ENCODE measurements at places on chromosomes 3 and 15. TPM values are rescaled to one million over a fixed set of nuclear protein-coding genes. Genes with fewer than 3 reads are reported as not detected.

Gene LRRC28
- 13.7 TPM for polyA plus RNA-seq

Gene SLC27A2
- polyA plus RNA-seq: 0.14 TPM

- no peak for DNase-seq
Observed at GRCh38 chr3:31772272-31772671, 208.8 kb downstream of the OSBPL10 start.

Gene CCDC191
- polyA plus RNA-seq: 1.4 TPM

DNA sequence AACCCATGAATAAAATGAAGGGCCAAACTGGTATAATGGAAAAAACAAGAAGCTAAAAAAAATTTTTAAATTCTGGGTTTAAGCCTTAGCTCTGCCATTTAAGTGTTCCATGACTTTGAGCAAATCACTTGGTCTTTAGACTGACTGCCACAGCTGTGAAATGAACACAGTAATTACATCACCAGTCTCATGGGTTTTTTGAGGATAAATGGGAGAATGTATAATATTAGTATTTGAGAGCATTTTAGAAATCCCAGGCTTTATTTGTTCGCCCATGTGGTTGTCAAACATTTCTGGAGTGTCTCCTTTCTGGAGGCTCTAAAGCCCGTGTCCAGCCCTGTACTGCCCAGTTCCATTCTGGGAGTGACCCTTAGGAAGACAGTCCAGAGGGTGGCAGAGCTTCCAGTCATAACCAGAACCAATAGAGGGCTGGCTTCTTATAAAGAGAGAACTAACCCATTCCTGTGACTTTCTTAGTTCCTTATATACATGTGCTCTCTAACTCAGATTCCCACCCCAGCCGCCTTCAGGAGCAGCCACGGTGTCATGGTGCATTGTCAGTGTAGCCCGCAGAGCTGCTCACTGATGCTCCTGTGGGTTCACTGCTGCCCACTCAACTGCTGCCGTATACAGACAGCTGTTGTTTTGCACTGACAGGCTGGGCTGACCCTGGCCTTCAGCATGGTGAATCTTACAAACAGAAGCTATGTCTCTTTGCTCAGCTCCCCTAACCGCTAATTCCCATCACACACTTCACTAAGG, 44.7 kb downstream of the BOC start:
- DNase-seq: no peak

DNA sequence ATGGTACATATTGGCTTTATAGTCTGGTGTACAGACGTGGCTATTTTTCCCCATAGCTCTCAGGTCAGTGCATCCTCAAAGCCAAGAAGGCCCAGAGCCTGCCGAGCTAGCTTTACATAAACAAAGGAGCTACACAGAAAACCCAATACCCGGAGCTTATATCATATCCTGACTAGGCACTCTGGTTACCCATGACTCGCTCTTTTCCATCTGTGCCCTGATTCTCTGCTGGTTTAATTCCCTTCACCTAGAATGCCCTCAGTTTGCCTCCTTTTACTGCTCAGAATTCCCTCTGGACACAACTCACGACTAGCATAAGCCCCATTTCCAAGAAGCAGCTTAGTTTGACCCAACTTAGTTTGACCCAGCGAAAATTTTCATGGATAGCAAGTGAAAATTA, 110.8 kb downstream of the TIGIT start:
- DNase-seq: no peak

Gene LRRN1
- 0.05 TPM for polyA plus RNA-seq

- DNase-seq: no peak
Observed at GRCh38 chr3:126540951-126541627, 17.1 kb downstream of the CHST13 start.

Gene ZIC1
- polyA plus RNA-seq: not detected

DNA sequence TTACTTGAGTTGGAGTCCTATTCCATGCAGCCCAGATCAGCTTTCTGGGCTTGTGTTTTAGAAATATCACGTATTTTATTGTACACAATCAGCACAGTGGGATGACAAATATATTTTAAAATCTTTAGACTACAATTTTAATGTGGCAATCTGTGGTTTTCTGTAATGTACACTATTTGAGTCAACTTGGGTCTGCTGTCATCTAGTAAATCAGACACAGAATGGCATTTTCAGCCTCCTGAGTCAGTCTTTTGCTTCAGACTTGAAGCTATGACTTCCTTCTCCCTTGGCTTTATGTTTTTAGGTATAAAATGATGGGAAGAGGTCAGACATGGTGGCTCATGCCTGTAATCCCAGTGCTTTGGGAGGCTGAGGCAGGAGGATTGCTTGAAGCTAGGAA, 232.1 kb downstream of the NECTIN3 start:
- DNase-seq: no peak

DNA sequence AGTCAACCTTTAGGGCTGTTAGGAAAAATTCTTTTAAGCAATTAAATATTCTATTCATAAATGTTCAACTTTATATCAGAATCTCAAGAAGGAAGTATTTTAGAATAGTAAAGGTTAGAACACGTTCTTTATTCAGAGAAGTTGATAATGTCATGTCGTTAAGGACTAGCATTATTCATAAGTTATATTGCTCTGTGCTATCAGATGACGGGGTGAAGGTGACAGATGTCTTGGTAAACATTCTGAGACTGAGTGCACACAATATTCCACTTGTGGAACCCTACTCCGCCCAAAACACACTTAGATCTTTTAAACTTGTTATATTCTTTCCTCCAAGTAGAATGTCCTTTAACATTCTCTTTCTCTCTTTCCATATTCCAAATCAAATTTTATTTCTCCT, 7.9 kb downstream of the AP4E1 start:
- DNase-seq: no peak

GRCh38 chr3:4474683-4475490, 7.8 kb upstream of the SUMF1 start:
- peak; percentile 33 for DNase-seq

Gene SMCO1
- polyA plus RNA-seq: 46.1 TPM

- DNase-seq: no peak
Observed at GRCh38 chr3:126113238-126113555, 29.3 kb upstream of the SLC41A3 start.

GRCh38 chr3:123229145-123229544, 27.4 kb downstream of the SEC22A start:
- no peak for DNase-seq

Gene LOXL1
- polyA plus RNA-seq: 29.8 TPM

DNA sequence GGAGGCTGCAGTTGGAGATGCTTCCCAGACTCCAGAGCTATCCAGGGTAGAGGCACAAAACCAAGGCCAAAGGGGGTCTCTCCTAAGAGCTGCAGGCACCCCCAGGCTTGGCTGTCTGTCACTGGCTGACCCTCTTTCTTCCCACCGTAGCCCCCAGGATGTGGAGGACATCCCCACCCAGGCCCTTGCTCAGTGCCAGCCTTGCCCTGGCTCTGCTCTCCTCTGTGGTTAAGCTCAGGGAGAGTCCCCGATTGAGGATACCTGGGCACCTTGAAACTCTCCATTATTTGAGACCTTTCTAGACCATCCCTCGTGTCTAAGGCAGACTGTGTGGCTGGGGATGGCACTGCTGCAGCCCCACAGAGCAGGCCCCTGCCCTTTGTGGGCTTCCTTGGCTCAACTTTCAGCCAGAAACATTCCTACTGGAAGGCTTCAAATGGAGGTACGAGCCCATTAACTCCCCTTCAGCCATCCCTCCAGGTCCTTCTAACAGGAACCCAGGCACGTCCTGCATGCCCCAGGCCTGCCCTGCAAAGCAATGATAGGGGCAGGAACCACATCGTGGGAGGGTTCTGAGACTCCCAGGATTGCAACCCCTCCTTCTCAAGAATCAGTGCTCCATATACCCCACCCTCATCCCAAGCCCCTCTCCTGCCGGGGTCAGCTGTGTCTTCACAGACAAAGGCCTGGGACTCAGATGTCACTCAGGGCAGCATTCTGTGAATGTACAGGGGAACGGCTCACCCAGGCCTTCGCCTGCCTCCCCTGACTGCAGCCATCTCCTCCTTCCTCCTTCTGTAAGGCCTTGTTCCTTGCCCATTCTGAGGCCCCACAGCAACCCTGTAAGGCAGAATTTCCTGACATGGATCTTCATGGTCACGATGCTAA, 102.9 kb upstream of the ABHD17C start:
- no peak for DNase-seq

DNA sequence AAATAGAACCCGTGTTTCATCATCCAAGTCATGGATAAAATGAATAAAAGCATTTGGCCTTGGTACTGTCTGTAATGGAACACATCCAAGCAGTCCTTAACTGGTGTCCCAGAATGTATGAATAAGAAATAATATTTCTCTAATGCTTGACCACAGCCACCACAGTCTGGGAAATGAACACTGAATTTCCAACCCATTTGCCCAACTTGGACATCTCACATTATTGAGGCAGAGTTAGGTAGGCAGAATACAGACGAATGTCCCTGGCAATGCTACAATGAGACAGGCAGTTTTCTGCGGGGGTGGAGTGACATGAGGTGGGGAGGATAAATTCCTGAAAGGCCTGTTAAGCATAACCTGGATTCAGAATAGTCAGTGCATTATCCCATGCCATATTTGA, 245.7 kb downstream of the ZIC1 start:
- no peak for DNase-seq

Gene TTC23
- polyA plus RNA-seq: 8.4 TPM

Gene FBXO40
- 72.1 TPM for polyA plus RNA-seq

DNA sequence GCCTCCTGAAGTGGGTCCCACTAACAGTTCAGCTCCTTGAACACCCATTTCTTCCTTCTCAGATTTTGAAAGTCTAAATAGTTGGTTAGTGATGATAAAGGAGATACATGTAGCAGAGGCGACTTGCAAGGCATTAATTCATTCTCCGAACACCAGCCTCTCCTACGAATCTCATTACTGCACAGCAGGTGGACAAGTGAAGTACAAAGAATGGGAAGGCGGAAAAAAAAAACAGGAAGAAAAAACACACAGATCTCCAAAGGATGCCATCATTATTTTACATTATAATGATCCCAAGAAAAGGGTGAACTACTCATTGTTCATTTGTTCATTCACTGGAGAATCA, 276.5 kb downstream of the MAGI1 start:
- no peak for DNase-seq

GRCh38 chr3:184549796-184550577, 11.6 kb upstream of the EPHB3 start:
- DNase-seq: peak; percentile 61

DNA sequence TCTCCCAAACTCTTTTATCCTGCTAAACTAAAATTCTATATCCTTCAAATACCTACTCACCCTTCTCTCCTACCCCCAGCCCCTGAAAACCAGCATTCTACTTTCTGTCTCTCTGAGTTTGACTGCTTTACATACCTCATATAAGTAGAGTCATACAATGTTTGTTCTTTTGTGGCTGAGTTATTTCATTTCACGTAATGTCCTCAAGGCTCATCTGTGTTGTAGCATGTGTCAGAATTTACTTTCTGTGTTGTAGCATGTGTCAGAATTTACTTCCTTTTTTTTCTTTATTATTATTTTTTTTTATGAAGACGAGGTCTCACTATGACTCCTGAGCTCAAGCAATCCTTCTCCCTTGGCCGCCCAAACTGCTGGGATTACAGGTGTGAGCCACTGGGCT, 20.1 kb downstream of the IFT122 start:
- no peak for DNase-seq

Gene VILL
- 5.4 TPM for polyA plus RNA-seq

Gene CCR1
- polyA plus RNA-seq: 1.3 TPM

GRCh38 chr3:9792405-9793160, at the start of the genes ARPC4 and TADA3:
ARPC4 (plus strand) TSS chr3:9793082; CDS start chr3:9793122, 40 bp downstream.
TADA3 (minus strand) TSS chr3:9792473; CDS start chr3:9791466, 1,007 bp downstream.
- peak; percentile 98 for DNase-seq

Gene ANKUB1
- not detected for polyA plus RNA-seq

DNA sequence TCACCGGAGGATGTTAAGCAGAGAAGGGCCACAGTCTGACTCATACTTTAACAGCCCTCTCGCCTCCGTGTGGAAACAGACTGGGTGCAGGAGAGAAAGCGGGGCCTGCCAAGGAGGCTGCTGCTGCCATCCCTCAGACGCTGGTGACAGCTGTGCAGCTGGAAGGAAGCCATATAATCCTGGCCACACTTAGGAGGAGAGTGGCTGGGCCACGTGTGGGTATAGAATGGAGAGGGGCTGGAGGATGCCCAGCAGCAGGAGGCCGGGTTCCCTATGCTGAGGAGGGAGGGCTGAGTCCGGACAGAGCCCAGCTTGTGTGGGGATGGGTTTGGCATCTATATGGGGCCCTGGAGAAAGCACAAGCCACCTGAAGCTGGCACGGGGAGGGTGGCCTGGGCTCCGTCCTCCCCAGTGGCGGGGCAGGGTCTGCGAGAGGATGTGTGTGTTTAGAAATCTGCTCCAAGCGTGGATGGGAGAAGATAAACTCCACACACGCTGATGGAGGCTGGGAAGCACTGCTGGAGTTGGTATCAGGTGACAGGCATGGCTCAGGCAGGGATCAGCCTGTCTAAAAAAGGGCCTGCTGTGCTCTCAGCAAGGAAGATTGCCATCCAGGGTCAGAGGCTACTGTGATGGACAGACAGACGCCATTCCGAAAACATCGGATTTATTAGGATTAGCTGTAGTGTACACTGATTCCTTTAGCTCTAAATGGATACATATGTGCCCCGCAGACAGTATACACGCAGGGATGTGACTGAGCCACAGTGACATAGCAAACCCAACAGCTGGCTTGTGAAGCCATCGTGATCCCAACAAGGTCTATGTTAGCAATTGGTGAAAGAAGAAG, 15.9 kb downstream of the ABTB1 start:
- DNase-seq: peak; percentile 59

GRCh38 chr3:53753518-53754183, 92.6 kb downstream of the CHDH start:
- DNase-seq: no peak

DNA sequence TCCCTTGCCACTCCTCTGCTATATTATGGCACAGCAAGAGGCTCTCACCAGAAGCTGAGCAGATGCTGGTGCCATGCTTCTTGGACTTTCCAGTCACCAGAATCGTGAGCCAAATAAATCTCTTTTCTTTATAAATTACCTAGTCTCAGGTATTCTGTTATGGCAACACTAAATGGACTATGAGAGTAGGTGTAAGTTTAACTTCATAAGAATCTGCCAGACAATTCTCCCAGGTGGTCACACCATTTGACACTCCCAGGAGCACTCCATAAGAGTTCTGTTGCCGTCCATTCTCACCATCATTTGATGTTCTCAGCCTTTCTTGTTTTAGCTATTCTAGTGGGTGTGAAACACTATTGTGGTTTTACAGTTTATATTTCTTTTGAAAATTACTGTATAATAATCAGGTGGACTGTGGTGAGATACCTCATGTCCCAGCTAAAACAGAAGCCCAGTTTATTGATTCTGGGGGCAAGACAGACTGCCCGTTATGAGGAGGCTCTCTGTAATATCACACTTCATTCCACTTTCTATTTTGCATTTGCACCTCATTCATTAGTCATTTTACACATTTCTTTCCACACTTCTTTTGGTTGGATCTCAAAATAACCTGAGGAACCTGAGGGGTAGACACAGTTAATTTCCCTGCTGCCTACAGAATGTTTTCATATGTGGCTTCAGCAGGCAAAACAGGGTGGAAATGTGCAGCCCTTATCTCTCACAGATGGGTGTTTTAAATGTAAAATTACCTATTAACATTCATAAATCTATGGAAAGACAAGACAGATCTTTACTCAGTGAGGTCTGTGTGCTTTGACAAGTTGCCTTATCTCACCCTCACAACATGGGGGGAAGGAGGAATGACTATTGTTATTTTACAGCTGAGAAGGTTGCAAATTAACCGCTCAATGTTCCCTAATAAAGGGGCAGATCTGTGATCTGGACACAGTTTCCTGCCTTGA, 42.1 kb downstream of the CDCP1 start:
- DNase-seq: no peak

- no peak for DNase-seq
Observed at GRCh38 chr3:106182950-106183511, 314.2 kb upstream of the CBLB start.

Gene CACNA1D
- 3.7 TPM for polyA plus RNA-seq
